Dermis blood vessel endothelial cell (primary cell): ENCODE measurements at places on chromosomes 1 and 21. TPM values are rescaled to one million over a fixed set of nuclear protein-coding genes. Genes with fewer than 3 reads are reported as not detected.
A peak's percentile ranks its signal among the peaks of the same experiment; 100 is the strongest.

DNA sequence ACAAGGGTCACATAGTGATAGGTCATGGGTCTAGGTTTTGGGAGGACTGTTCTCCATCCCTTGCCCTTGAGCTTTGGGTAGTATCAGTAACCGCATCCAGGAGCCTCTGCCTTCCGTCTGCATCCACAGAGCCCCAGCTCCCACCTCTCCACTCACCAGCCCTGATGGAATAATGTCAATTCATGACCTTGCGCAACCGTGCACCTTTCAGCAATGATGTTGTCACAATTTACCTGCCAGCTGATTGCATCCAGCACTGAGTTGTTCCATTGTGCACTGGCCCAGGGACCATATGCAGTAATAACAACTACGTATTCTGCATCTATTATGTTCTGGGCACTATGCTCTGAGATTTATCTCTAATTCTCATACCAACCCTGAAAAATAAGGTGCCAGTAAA is 1.4 kb downstream of the CAPN8 start:
- no peak for DNase-seq

- no peak for DNase-seq
These were observed 9.5 kb downstream of the RNU1-2 start for GRCh38 chr1:16905110-16905867.

GPR157 gene
- total RNA-seq = 4.3 and 7.0 TPM in 2 replicates

DNA sequence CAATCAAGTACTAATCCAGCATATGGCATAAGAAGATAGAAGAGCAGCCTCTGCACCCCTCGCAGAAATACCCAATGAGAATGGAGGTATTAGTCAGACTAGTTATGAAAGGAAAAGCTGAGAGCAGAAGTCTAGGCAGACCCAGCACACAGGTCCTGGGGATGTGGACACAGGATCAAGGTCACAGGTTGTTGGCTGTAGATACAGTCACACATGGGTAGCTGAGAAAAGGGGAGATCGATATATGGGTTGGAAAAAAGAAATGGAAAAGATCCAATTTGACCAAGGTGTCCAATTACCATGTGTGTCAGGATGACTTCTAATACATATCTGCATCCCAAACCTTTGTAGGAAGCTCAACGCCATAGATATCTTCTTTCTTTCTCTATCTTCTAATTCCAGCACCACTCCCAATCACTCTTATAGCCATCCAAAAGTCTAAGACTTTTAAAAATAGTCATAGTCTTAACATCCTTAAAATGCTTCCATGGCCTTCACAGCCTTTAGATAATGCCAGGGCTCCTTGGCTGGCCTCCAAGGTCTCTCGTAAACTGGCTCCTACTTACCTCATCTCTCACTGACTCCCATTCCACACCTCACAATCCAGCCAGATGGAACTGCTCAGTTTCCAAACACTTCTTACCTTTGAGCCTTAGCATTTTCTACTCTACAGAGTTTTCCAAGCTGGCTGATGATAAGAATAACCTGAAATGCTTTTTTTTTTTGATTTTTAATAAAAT is 8.3 kb upstream of the ZC3H11B start:
- no peak for DNase-seq

DNA sequence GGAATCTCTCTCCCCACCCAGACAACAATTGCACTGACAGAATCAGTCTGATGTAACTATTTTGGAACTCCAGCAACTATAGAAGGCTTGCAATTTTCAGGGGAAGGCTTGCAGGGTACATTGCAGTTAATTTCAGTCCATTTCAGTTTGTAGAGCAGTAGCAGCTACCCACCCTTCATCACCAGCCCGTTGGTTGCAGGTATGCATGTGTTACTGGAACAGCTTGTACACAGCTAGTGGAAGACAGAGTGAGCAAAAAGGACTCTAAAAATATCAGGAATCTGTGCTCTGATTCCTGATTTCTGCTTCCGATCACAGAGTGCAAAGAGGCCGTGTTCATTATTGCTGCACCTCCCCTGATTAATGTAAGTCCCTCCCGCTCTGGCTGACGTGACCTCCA is 449.0 kb downstream of the NPHP4 start:
- no peak for DNase-seq

S100A7A gene
- total RNA-seq = not detected in 2 replicates

HCRTR1 gene
- 1.2 and 4.6 TPM in 2 replicates for total RNA-seq

DNA sequence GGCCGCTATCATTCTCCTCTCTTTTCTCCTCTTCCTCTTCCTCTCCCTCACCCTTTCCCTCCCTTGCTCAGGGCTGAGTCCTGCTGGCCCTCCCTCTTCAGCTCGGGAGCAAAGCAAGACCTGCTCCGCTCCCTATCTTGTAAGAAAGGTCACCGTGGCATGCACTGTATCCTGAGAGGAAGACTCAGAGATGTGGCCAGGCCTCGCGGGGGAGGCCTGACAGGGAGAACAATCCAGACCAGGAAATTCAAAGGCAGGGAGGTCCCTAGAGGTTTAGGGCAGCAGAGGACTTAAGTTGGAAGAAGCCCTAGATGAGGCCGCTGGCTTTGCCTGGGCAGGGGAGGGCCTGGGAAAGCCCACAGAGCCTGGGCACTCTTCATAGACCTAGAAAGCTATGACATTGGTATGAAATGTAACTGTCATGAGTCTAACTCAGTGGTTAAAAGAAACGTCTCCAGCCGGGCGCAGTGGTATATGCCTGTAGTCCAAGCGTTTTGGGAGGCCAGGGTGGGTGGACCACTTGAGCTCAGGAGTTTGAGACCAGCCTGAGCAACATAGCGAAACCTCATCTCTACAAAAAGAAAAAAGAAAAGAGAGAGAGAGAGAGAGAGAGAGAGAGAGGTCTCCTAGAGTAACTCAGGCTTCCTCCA is 14.6 kb upstream of the PTAFR start:
- DNase-seq = peak; percentile 37

GSTM5 gene
- under 0.01 TPM in 1 of 2 replicates, not detected in the other for total RNA-seq

- no peak for DNase-seq
These were observed 50.3 kb downstream of the USP48 start for GRCh38 chr1:21732664-21733063.

- DNase-seq = no peak
These were observed 83.8 kb upstream of the ETS2 start for GRCh38 chr21:38721958-38722357.

DNA sequence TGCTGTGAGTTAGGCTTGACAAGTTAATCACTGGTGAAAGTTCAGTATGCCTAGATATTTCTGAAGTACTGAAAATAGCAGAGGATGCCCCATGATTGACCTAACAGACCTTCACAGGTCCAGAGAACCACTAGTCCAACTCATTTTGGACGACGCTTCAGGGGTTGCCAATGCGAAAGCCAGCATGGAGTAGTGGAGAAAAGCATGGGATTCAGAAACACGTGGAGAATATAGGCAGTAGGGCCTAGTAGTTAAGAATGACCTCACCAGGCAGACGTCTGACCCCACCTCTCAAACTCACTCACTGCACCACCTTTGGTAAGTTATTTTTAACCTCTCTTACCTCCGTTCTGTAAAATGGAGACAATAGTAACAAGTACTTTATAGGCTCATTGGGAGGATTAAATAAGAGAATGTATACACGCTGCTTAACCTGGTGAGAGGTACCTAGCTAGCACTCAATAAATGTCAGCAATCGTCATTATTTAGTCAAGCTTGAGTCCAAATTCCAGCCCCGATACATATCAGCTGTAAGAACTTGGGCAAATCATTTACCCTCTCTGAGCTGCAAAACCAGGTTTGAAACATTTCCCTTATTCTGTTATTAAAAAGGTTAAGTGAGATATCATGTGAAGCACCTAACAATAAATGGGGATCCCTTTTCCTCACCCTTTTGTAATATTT is 13.2 kb downstream of the PLPP3 start:
- no peak for DNase-seq

DNA sequence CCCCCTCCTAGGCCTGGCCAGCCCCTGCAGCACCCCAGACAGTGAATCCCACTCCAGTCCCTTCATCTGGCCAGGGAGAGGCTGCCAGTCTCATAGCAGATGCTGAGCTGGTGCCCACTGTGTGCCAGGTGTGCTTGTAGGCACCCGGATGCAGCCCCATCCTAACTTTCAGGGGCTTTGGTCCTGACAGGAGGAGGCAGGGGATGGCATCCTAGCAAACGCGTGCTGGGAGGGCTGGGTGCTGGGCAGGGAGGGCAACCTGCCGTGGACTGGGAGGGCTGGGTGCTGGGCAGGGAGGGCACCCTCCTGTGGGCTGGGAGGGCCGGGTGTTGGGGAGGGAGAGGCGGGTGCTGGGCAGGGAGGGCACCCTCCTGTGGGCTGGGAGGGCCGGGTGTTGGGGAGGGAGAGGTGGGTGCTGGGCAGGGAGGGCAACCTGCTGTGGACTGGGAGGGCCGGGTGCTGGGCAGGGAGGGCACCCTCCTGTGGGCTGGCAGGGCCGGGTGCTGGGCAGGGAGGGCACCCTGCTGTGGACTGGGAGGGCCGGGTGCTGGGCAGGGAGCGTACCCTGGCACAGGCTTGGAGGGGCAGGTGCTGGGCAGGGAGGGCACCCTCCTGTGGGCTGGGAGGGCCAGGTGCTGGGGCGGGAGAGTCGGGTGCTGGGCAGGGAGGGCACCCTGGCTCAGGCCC is 35.3 kb downstream of the SLC19A1 start:
- DNase-seq = no peak

DNA sequence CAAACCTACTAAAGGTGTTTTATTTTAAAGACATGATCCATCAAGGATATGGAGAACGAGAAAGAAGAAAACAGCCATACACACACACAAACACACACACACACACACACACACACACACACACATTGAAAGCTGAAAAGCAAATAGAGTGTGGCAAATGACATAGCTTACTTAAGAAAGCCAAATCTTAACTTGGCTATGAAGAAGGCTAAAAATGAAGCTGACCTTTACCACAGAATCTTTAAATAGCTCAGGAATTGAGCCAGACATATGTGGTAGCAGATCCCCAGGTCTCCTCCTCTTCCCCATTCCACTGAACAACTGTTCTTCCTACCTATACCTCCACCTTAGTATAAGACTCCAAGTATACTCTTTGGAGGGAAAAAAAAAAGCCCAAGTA is 185.6 kb downstream of the CLEC20A start:
- no peak for DNase-seq

RSPH1 gene
- total RNA-seq = not detected in 2 replicates

DNA sequence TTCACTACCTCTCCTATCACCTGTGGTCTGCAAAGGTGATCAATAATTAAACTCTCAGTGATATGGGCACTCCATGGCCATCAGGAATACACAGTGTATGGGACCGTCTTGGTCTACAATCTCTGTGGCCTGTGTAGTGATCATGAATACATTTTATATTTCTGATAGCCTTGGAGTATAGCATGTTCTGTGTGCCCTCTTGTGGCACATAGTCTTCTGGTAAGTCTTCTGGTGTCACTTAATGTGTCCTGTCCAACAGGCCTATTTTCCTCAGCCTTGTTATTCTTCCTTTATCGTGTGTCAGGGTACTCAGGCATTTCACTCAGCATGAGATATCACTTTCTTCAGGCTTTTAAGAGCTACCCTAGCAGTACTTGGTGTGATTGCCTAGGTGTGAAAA is 393.6 kb downstream of the AGBL4 start:
- DNase-seq = no peak

DNA sequence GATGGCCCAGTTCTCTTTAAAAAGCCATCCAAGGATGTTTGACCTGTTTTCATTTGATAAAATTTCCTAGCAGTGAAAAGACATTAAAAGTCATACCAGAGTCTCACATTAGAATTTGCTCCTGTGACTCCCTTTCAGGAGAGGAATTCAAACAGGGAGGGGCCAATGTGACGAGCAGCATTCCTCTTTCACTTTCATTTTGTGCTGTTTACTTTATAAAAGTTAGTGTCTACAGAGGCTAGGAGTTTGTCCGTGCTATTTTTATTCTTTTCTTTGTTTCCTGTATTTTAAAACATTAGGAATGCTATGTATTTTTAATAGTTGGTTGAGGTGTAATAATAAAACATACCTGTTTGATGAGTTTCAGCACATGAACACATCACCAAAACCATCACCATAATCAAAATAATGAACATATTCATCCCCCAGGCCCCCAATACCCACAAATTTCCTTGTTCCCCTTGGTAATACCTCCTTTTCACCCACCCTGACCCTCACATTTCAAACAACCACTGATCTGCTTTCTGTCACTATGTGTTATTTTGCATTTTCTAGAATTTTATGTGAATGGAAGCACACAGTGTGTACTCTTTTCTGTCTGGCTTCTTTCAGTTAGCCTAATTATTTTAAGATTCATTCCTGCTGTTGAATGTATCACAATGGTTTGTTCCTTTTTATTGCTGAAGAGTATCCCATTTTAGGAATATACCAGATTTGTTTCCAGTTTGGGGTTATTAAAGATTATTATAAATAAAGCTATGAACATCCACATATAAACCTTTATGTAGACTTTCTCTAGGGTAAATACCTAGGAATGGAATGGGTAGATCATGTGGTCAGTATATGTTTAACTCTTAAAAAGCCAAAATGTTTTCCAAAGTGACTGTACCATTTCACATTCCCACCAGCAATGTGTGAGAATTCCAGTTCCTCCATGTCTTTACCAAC is 129.5 kb downstream of the TENT5C start:
- DNase-seq = peak; percentile 63

ANGPTL3 gene
- total RNA-seq = not detected in 2 replicates

DNA sequence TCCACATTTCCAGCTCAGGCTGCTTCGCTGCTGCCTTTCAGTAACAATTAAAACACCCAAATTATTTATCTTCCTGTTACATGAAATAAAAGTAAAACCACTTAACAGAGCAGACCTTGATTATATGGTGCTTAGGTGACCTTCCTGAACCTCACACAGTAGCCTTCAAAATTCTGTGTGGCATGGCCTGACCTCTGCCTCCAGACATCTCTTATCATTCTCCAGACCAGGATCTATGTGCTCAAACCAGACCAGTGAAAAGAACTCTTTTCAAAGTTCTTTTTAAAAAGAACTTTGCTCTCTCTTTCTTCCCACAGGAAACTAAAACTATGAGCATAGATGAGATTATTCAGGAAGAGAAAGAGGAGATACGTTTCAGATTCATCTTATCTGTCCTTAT is 37.8 kb downstream of the KIAA0319L start:
- DNase-seq = no peak
